ENCODE measurements at places on chromosomes 1 and 21. TPM values are rescaled to one million over a fixed set of nuclear protein-coding genes. Genes with fewer than 3 reads are reported as not detected.

The INTS7 gene
- 19.0 TPM for total RNA-seq

The SGIP1 gene
- total RNA-seq: 22.8 TPM

The FLG2 gene
- not detected for total RNA-seq

The NCSTN gene
- 50.8 TPM for total RNA-seq

The PLD5 gene
- not detected for total RNA-seq

The SKI gene
- 59.6 TPM for total RNA-seq

The USH2A gene
- total RNA-seq: not detected

The PRAMEF27 gene
- not detected for total RNA-seq

The SLC2A5 gene
- 0.96 TPM for total RNA-seq

The EFNA1 gene
- 56.1 TPM for total RNA-seq

The MYBPH gene
- total RNA-seq: not detected

The SYTL1 gene
- 19.4 TPM for total RNA-seq

The FRRS1 gene
- total RNA-seq: 11.0 TPM

The FAM43B gene
- 2.6 TPM for total RNA-seq

The COL8A2 gene
- total RNA-seq: 13.7 TPM

The SPATA17 gene
- 5.8 TPM for total RNA-seq

The HEYL gene
- total RNA-seq: 13.1 TPM

The LDLRAD1 gene
- total RNA-seq: not detected

The EDARADD gene
- total RNA-seq: 8.9 TPM

The CACNA1S gene
- total RNA-seq: not detected

Measured in thyroid gland (tissue), 4 donors.